Renal cortical epithelial cell (primary cell): ENCODE measurements at places on chromosomes 2 and 18.
A peak's percentile ranks its signal among the peaks of the same experiment; 100 is the strongest.

DNA sequence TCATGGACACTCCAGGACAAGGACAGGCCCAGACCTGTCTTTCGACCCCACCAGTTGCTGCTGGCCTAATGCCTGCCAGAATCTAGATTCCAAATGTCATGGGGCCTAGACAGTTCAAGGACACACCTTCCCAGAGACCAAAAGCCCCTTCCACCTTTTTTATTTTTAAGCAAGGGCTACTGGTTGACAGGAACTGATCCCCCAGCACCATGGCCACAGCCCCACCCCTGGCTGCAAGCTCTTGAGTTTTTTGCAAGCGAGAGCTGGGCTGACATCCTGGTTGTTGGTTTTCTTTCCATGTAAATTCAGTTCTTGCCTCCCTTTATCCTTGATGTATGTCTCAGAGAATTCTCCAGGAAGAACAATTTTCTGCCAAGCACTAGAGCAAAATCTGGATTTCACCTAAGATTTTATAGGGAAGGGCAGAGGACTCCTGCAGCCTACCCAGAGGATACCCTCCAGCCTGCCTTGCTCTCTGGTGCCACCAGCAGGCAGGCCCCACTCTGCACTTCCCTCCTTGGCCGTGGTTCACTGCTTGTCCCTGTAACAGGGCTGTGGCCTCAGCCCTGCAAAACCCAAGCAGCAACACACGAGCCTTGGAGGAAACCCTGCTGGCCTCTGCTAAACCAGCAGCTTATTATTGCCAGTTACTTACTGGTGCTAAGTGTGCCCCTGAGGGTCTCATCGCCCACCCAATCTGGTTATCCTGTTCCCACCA lies 97.7 kb downstream of the TWIST2 start:
- DNase-seq = peak; percentile 18

DNA sequence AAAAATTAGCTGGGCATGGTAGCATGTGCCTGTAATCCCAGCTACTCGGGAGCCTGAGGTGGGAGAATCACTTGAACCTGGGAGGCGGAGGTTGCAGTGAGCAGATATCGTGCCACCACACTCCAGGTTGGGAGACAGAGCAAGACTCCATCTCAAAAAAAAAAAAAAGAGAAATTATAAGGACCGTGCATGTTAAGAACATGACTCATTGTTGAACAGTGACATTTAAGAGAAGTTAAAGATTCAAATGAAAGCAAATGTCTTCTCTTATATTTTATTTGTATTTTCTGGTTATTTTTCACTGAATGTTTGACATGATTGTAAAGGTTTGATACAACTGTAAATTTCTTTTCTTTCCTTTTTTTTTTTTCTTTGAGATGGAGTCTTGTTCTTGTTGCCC lies 69.6 kb downstream of the APLF start:
- no peak for DNase-seq

DNA sequence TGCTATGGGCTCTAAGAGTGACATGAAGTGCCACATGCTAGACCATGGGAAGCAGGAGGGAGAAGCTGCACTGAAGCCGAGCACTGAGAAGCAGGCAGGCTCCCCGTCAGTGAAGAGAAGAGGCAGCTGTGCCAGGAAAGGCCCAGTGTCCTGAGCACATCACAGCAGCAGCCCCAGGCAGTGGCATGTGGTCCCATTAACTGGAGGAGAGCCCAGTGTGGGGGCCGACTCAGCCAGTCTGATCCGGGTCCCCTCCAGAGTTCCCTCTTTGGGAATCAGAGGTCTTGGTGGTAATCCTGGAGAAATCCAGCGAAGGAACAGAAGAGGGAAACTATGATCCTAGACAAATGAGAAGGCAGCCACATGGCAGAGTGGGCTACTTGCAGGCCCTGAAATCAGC lies 96.7 kb upstream of the ACAA2 start:
- DNase-seq = no peak

DNA sequence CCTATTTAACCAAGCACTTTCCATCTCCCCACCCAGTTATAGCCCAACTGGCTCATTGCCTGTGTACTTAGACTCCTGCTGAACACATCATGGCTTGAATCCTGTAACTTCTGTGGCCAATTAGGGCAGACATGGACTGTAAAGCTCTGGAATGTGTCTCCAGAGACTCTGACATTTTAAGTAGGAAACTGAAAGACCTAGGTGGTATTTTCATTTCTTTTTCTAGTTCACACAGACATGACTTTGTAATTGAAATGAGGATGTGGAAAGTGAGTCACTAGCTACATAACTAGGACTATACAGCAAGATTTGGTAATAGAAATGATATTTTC lies 12.2 kb downstream of the DOK1 start:
- peak; percentile 83 for DNase-seq

DNA sequence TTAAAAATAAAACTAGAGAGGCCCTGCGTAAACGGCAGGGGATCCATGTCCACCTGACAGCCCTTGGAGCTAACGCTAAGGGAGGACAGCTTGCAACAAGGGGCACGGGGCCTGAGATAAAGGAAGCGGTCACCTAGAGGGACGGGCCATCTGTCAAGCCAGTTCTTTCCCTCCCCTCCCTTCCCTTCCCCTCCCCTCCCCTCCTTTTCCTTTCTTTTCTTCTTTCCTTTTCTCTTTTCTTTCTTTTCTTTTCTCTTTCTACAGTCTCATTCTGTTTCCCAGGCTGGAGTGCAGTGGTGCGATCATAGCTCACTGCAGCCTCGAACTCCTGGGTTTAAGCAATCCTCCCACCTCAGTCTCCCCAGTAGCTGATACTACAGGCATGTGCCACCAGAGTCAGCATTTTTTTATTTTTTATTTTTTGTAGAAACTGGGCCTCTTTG lies 34.5 kb upstream of the CTAGE1 start:
- no peak for DNase-seq

GRCh38 chr2:222943820-222944219 lies 83.0 kb downstream of the ACSL3 start:
- peak; percentile 26 for DNase-seq

DNA sequence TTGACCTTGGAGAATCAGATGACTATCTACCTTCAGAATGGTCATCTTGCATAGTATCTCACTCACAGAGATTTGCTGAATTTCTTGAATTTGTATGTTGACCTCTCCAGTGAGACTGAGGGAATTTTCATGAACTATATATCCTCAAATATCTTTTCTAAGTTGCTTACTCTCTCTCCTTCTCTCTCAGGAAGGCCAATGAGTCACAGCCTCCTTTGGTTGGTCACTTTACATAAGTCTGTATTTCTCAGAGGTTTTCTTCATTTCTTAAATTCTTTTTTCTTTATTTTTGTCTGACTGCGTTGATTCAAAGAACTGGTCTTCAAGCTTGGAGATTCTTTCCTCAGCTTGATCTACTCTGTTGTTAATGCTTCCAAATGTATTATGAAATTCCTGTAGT lies 51.7 kb downstream of the VIT start:
- DNase-seq = no peak

DNA sequence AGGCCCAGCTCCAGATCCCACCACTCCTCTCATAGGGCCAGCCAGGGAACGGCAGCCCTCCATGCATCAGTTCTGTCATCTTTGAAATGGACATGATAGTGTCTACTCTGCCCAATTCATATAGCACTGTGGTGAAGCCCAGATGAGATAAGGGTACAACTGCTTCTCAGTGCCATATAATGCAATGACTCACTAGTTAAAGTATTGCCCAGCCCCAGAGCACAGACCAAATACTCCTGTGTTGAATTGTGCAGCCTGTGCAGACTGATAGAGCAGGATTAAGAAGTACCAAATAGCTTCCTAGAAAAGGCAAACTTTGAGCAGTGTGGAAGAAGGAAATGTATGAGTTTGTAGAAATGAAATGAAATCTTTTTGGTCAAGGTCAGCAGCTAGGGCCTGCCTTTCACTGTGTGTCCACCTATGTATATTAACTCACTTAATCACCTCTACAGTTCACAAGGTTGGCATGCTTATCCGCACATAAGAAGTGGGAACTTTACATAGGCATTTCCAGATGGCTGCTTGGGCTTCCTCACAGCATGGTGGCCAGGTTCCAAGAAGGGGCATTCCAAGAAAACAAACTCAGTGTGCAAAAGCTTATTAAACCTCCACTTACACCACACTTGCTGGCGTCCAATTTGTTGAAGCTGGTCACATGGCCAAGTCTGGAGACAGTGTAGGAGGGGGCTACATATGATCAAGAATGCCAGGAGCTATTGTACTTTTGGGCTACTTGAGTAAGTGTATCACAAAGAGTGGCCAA lies 102.8 kb upstream of the COPS8 start:
- no peak for DNase-seq

DNA sequence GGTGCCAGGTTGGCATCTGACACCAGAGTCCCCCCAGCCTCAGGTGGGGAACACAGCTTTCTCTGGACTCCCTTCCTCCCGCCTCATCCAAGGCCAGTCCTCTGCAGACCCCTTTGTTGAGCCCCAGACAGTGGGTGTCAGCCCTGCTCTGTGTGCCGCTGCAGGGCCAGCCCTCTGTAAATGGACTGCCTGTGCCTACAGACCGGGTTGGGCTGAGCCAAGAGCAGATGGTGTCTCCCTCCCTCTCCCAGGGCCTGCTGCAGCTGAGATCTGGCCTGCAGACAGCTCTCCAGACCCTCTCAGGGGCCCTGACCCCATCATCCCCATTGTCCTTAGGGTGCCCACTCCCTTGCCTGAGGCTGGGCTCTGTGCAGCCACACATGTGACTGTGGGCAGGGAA lies 160.8 kb downstream of the KLHL29 start:
- DNase-seq = no peak

DNA sequence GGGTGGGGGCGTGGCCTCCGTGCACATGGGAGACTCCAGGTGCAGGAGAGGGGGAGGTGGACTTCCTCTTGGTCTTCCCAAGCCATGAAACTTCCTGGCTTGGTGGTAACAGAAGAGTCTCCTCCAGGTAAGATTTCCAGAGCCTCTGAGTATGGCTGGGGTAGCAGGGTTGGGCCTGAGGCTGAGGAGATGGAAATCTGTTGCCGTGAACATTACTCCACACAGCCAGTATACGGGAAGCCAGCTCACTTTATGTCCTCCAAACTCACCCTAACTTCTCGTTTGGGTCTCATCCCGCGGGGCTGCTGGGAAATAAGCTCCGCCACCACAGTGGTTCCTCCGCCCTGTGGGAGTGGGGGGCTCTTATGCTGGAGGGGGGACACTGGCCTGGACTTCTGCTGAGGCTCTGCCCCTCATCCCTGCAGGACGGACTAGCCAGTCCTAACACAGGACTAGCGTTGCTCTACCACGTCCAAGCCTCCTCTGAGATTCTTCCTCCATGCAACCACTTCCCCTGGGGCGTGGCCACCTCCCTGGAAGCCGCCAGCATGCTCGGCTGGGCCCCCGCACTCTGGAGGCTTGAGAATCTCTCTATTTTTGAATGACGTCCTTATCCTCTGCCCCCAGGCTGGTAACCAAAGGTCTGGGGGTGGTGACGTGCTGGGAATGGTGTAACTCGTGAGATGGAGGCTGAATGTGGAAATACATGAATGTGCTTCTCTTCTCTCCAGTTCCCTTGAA lies 777 bp upstream of the RAB17 start:
- no peak for DNase-seq

DNA sequence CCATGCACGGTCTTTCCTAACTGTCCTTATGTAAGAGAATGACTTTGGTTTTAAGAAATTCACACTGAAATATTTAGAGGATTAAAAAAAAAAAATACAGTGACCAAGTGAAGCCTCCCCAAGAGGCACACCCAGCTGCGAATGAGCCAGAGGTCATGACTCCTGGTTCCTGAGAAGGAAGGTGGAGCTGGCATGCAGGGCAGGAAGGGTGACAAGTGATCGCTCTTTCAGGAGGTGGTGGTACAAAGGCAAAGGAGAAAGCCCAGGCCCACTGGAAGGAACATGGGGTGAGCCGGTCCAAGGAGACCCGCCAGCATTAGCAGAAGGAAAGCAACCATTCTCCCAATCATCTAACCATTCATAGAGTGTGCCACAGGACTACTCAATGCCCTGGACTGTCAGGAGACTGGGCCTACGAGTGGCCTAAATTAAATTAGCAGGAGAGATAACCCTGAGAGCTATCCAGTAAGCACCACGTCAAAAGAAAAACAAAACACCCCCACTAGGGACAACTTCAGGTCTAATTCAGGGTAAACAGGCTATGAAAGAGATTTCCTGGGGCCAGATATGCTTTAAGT lies 7.8 kb downstream of the INO80C start:
- no peak for DNase-seq

- no peak for DNase-seq
These were observed 24.7 kb upstream of the ALLC start for GRCh38 chr2:3633089-3633981.

- DNase-seq = peak; percentile 35
These were observed 28.4 kb downstream of the ARHGEF4 start for GRCh38 chr2:130864830-130865800.

DNA sequence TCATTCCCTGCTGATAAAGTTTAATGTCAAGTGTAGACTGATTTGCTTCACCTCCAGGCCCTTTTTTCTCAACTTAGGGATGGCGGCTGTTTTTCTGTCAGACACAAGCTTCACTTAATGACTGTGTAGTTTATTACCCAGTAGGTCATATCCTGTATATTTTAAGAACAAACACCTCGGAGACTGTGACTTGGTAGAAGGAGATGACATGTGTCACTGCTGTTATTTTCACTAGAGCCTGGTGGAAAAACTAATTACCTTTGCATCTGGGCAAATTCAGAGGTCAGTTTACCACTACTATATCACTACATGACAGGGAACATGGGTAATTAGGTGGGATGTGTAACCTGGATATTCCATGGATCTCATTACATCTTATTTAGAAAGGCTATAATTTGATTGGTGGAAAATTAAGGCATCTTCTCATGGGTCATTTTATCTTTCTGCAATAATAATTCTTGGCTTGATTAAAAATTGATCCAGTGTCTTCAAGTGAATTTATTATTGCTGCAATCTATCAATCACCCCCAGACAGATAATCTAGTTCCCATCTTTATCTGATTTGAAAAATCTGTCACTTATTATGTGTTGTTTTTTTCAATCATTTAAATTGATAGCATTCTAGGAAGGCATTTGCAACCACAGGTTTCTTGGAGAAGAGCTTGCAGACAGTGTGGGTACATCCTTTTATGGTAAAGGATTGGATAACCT lies 353.8 kb upstream of the SPRED2 start:
- DNase-seq = no peak

GRCh38 chr2:32008805-32009515 lies 1.8 kb downstream of the MEMO1 start:
- peak; percentile 45 for DNase-seq
